Left lung (tissue), 14 donors: ENCODE measurements at places on chromosomes 3 and 15. TPM values are rescaled to one million over a fixed set of nuclear protein-coding genes. Genes with fewer than 3 reads are reported as not detected.

DNA sequence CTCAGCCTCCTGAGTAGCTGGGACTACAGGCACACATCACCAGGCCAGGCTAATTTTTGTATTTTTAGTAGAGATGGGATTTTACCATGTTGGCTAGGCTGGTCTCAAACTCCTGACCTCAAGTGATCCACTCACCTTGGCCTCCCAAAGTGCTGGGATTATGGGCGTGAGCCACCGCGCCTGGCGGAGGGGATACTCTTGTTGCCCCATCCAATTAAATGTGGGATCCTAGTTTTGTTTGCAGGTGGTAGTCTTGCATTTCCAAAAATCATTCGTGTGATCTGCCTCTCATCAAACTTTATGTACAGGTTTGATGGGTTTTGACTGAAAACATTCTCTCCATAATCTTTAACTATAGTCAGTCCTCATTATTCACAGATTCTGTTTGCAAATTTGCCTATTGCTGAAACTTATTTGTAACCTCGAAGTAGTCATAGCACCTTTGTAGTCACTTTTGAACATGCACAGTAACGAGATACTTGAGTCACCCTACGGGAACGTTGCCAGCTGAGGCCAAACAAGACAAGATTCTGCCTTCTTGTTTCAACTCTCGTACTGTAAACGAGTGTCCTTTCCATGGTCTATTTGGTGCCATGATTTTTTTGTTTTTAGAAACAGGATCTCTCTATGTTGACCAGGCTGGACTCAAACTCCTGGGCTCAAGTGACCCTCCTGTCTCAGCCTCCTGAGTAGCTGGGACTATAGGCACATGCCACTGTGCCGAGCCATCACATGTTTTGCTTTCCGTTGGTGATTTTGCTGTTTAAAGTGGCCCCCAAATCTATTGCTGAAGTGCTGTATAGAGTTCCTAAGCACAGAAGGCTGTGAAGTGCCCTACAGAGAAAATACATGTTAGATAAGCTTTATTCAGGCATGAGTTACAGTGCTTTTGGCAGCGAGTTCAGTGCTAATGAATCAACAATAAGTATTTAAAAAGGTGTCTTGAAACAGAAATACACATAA is 8.1 kb upstream of the MAPK6 start:
- DNase-seq, result no peak

The CISH gene
- 20.2 TPM for polyA plus RNA-seq

GRCh38 chr15:62783303-62783957 is 259.1 kb upstream of the TPM1 start:
- no peak for DNase-seq

- DNase-seq, result no peak
Measured at GRCh38 chr3:102144063-102144462, 290.8 kb upstream of the ZPLD1 start.

- DNase-seq, result no peak
Measured at GRCh38 chr3:154144825-154145465, 23.8 kb downstream of the ARHGEF26 start.

DNA sequence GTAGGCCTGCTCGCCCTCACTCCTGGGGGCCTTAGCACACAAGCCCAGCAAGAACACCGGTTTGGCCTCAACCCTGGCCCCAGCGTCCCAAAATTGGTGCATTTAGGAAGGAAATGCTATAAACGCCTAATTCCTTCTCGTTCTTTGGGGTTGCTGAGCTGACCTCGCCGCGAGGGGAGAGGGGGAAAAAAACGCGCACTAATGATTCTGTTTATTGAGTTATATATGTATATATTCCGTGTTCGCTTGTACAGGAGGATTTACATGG is 3.9 kb downstream of the FEZF2 start:
- no peak for DNase-seq

The RETNLB gene
- polyA plus RNA-seq, result not detected
